ENCODE measurements at places on chromosomes 7 and 10.

DNA sequence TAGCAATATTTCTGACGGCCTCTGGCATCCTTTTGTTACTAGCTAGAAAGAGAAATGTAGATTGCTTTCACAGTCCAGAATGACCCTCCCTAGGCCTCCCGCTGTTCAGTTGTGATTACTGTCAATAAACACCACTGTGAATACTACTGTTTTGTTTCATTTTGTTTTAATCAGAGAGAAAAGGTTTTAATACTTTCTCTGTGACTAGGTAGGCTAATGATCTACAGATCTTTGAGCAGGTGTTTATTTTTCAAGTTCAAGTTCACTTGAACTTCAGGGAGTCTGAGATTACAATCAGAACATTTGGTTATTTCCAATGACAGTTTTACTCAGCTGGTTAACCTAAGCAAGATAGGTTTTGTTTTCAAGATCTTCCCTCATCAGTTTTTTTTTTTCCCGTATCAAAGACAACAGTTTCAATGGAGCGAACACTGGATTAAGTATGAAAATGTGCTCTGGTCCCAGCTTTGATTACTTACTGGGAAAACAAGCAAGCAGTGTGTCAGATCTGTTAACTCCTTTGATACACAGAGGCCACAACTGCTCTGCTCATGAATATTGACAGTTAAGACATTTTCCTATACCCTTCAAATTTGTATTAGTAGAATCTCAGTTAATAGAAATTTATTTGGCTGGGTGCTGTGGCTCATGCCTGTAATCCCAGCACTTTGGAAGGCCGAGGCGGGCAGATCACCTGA is 34.8 kb downstream of the VKORC1L1 start:
- H3K36me3 ChIP-seq = no peaks in the 10 kb centered on the region
- DNase-seq = no peak
- no peaks in the 10 kb centered on the region for H3K4me1 ChIP-seq
- no peak overlapping the region for H3K27ac ChIP-seq
- no peak overlapping the region for H3K4me3 ChIP-seq

DNA sequence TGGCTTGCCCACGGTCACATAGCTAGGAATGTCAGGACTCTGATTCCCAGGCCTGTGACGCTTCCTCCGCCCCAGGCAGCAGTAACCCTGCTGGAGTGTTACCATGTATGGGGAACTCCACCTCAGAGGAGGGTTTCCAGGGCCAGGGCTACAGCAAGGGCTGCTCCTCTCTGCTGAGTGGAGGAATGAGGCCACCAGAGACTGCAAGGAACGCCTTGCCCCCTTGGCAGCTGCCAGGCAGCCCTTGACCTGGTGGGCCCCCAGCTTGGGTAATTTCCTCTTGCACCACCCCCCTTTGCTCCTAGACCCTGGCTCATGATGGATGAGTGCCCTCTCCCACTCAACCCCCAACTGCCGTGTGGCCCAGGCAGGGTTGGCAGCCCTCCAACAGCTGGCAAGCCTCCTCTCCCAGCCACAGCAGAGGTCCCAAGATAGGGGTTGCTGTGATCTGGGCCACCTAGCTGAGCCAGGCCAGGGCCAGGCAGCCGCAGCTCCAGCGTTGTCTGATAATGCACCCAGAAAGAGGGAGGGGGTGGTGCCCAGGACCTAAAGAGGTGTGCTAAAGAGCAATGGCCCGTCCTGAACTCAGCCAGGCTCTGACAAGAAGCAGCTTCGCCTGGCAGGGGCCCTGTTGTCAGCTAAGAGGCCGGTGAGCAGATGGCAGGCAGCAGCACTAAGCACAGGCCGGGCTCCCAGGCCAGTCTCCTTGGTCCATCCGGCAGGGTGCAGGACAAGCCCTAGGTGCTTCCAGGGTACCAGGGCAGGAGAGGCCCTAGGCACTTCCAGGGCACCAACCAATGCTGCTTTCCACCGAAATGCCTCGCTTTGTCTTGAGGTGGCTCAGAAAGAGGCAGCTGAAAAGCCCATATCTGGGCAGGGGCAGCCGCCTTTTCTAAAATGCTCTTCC is 35.4 kb downstream of the DRGX start:
- H3K27ac ChIP-seq = no peak overlapping the region
- H3K27me3 ChIP-seq = no peaks in the 10 kb centered on the region

GRCh38 chr7:8189625-8190024 is 72.3 kb downstream of the ICA1 start:
- no peak overlapping the region for H3K4me3 ChIP-seq
- no peaks in the 10 kb centered on the region for H3K36me3 ChIP-seq
- DNase-seq = no peak

- H3K36me3 ChIP-seq = no peaks in the 10 kb centered on the region
- no peaks in the 10 kb centered on the region for H3K27me3 ChIP-seq
- no peak for DNase-seq
- no peaks in the 10 kb centered on the region for H3K4me1 ChIP-seq
These were observed 100.8 kb downstream of the CTTNBP2 start for GRCh38 chr7:117772421-117772820.

DNA sequence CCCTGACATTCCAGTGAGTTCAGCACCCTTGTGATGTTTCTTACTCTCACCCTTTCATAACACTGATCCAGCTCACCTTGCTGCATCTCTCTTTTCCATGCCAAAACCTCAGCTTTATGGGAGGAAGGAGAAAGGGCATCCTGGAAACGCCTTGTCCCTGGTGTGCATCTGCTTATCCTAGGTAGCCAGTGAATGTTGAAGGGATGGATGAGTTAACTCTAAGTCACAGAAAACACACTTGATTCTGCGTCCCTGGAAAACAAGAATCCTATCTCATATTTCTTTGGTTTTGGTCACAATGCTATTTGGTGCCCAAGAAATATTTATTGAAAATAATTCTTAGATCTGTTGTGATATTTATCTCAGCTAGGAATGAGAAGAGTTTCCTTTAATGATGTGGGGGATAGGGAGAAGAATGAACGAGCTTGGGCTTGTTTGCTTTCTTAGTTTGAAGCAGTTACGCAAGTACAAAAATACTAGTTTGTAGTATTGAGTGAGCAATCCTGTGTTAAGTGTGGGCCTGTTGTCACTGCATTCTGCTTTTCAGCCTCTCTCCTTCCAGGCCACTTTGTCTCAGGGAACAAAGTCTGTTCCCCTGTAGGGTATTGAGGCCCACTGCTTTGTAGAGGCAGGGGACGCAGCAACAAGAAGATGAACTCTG is 126.5 kb downstream of the ARID5B start:
- H3K36me3 ChIP-seq = no peaks in the 10 kb centered on the region
- H3K27me3 ChIP-seq = no peaks in the 10 kb centered on the region
- H3K4me3 ChIP-seq = no peak overlapping the region
- H3K27ac ChIP-seq = no peak overlapping the region
- H3K4me1 ChIP-seq = no peaks in the 10 kb centered on the region
- DNase-seq = no peak

GRCh38 chr7:40883826-40884225 is 749.0 kb downstream of the SUGCT start:
- no peaks in the 10 kb centered on the region for H3K36me3 ChIP-seq
- H3K27ac ChIP-seq = no peak overlapping the region
- peaks cover 6% of the 10 kb centered on the region for H3K4me1 ChIP-seq
- H3K4me3 ChIP-seq = no peak overlapping the region
- no peaks in the 10 kb centered on the region for H3K27me3 ChIP-seq
- no peak for DNase-seq

DNA sequence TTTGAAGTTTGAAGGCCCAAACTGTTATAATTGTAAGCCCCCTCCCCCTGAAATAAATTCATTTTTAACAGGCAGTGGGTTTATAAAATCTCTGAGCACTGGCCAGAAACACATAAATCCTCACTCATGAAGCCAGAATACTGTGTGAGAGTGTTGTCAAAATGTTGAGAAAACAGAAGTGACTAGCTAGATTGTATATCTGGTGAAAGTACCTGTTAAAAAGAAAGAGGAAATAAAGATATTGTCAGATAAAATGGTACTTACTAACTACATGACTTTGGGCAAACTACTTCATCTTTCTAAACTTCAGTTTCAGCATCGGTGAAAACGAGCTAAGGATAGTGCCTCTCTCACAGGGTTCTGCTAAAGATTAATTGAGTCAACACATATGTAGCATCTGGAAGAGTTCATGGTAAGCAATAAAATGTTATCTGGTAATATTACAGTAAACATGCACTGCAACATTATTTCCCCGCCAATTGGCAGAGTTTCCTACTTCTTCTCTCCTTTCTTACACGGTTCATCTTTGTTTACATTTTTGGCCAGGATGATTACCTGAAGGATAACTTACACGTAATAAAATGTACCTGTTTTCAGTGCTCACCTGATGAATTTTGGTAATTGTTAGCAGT is 202.5 kb upstream of the CHRM2 start:
- no peak overlapping the region for H3K27ac ChIP-seq
- DNase-seq = no peak
- H3K4me3 ChIP-seq = no peak overlapping the region
- H3K36me3 ChIP-seq = no peaks in the 10 kb centered on the region
- no peaks in the 10 kb centered on the region for H3K27me3 ChIP-seq
- no peaks in the 10 kb centered on the region for H3K4me1 ChIP-seq

DNA sequence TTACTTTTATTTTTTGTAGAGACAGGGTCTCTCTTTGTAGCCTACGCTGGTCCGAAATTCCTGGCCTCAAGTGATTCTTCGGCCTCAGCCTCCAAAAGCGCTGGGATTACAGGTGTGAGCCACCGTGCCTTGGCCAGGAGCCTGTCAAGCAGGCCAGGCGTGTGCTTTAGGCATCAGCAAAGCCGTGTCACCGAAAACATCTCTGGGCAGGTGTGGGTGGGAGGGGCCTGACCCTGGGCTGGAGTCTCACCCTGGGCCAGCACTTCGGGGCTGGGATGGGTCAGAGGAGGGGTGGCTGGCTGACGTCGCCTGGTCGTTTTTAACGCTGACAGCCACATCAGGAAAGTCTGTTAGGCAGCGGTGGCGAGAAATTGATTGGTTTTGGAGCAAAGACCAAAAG is 80.9 kb downstream of the UNCX start:
- no peak for DNase-seq
- no peaks in the 10 kb centered on the region for H3K4me1 ChIP-seq
- no peak overlapping the region for H3K4me3 ChIP-seq
- H3K36me3 ChIP-seq = no peaks in the 10 kb centered on the region

- no peaks in the 10 kb centered on the region for H3K36me3 ChIP-seq
- H3K4me1 ChIP-seq = no peaks in the 10 kb centered on the region
- no peaks in the 10 kb centered on the region for H3K27me3 ChIP-seq
- H3K27ac ChIP-seq = no peak overlapping the region
- DNase-seq = no peak
- no peak overlapping the region for H3K4me3 ChIP-seq
These were observed 122.6 kb downstream of the MICU1 start for GRCh38 chr10:72503241-72503640.

DNA sequence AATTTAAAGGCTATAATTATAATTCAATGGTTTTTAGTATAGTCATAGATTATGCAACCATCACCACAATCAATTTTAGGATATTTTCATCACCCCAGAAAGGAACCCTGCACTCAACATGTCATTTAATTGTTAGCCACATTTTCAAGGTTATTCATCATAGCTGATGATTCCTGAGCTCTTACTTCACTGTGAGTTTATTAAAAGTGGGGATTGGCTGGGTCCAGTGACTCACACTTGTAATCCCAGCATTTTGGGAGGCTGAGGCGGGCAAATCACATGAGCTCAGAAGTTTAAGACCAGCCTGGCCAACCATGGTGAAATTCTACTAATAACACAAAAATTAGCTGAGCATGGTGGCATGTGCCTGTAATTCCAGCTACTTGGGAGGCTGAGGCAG is 787 bp downstream of the CCL26 start:
- no peak overlapping the region for H3K27ac ChIP-seq
- H3K4me3 ChIP-seq = no peak overlapping the region
- DNase-seq = no peak

DNA sequence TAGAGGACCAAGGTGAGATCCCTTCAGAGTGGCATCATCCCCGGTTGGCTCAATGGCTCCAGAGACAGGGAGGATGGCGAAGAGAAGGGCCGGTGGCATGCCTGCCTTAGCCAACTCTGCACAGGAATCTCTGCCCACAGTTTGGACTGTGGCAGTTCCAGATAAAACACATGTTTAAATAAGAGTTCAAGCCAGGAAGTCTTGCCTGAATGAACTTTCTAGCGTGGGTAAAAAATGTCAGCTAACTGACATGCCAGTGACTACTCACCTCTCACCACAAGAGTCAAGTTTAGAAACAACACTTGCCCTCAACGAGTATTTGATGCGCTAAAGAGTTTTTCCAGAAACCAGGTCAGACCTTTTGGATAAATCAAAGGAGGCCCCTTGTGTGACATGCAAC is 3.0 kb downstream of the NOD1 start:
- peaks cover 14% of the 10 kb centered on the region for H3K4me1 ChIP-seq
- DNase-seq = no peak
- no peak overlapping the region for H3K4me3 ChIP-seq
- H3K36me3 ChIP-seq = no peaks in the 10 kb centered on the region
- no peak overlapping the region for H3K27ac ChIP-seq

GRCh38 chr7:56491636-56492425 is 375.6 kb upstream of the NUPR2 start:
- DNase-seq = no peak
- no peaks in the 10 kb centered on the region for H3K27me3 ChIP-seq
- no peak overlapping the region for H3K4me3 ChIP-seq
- H3K27ac ChIP-seq = no peak overlapping the region
- no peaks in the 10 kb centered on the region for H3K4me1 ChIP-seq
- no peaks in the 10 kb centered on the region for H3K36me3 ChIP-seq

DNA sequence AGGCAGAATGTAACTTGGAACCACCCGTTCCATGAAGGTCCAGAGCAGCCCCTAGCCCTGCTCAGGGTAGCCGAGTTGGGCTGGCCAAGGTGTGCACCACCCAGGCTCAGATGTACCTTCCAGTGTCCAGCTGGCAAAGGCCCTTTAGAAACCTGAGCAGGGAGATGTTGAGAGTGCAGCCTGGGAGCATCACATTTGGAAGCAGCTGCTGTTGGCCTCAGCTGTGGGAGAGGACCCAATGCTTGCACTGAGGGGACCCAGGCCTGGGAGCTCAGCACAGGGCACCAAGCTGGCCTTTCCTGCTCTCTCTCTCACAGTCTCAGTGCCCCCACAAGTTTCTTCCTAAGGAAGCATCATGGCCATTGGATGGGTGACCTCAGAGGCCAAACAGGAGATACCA is 33.5 kb downstream of the ANXA8 start:
- H3K36me3 ChIP-seq = no peaks in the 10 kb centered on the region
- DNase-seq = no peak
- no peaks in the 10 kb centered on the region for H3K4me1 ChIP-seq
- no peak overlapping the region for H3K4me3 ChIP-seq
- no peaks in the 10 kb centered on the region for H3K27me3 ChIP-seq

GRCh38 chr10:108064746-108065260 is 900.3 kb upstream of the SORCS1 start:
- no peak overlapping the region for H3K4me3 ChIP-seq
- DNase-seq = no peak
- no peak overlapping the region for H3K27ac ChIP-seq
- H3K36me3 ChIP-seq = no peaks in the 10 kb centered on the region
- no peaks in the 10 kb centered on the region for H3K4me1 ChIP-seq

- no peaks in the 10 kb centered on the region for H3K4me1 ChIP-seq
- H3K36me3 ChIP-seq = no peaks in the 10 kb centered on the region
- no peaks in the 10 kb centered on the region for H3K27me3 ChIP-seq
- H3K27ac ChIP-seq = no peak overlapping the region
- no peak overlapping the region for H3K4me3 ChIP-seq
These were observed 149.2 kb downstream of the TRIL start for GRCh38 chr7:28808796-28809533.

All from colonic mucosa (tissue), 4 donors.